Adrenal gland (tissue), 19 donors: ENCODE measurements at places on chromosomes 16 and 17. TPM values are rescaled to one million over a fixed set of nuclear protein-coding genes. Genes with fewer than 3 reads are reported as not detected.

Gene NPIPB8
- total RNA-seq = not detected

Gene RAP1GAP2
- 9.4 TPM for total RNA-seq

Gene SCIMP
- total RNA-seq = 13.8 TPM

Gene SCARF1
- total RNA-seq = 9.3 TPM

Gene OR3A3
- total RNA-seq = not detected

Gene CD79B
- total RNA-seq = 0.69 TPM

Gene MT3
- total RNA-seq = 12.1 TPM

Gene CNTD1
- total RNA-seq = 8.2 TPM

Gene HOXB8
- 7.1 TPM for total RNA-seq

Gene PITPNM3
- 8.4 TPM for total RNA-seq

Gene STX1B
- total RNA-seq = 2.5 TPM

Gene ADCY9
- total RNA-seq = 37.6 TPM

Gene TADA2A
- total RNA-seq = 12.8 TPM

Gene POLR3K
- total RNA-seq = 12.8 TPM

Gene NEK8
- total RNA-seq = 6.2 TPM

Gene CCL1
- not detected for total RNA-seq

Gene USP31
- total RNA-seq = 7.7 TPM

Gene IL32
- 28.7 TPM for total RNA-seq

Gene HES7
- not detected for total RNA-seq

Gene WNT3
- total RNA-seq = 0.17 TPM

Gene EVPLL
- total RNA-seq = not detected

Gene CHAD
- 26.6 TPM for total RNA-seq

Gene PRAC2
- total RNA-seq = not detected

Gene LRRC45
- 11.0 TPM for total RNA-seq

Gene TMEM238L
- not detected for total RNA-seq

Gene UTS2R
- not detected for total RNA-seq

Gene KREMEN2
- not detected for total RNA-seq

Gene PDIA2
- total RNA-seq = 0.39 TPM

Gene TLE7
- total RNA-seq = not detected

Gene EVI2A
- 8.8 TPM for total RNA-seq

Gene SLC35G6
- total RNA-seq = not detected

Gene KCNJ18
- not detected for total RNA-seq

Gene CBFA2T3
- 4.2 TPM for total RNA-seq

Gene PLXDC1
- 4.5 TPM for total RNA-seq

Gene SOST
- total RNA-seq = not detected

Gene ZNF629
- total RNA-seq = 26.2 TPM

Gene ITGAD
- total RNA-seq = 0.04 TPM

Gene PRSS21
- total RNA-seq = 0.88 TPM

Gene FAM83G
- 7.3 TPM for total RNA-seq

Gene XAF1
- total RNA-seq = 14.9 TPM

Gene FBXL20
- total RNA-seq = 21.6 TPM

Gene CDK3
- 7.9 TPM for total RNA-seq

Gene CACNG1
- total RNA-seq = not detected

Gene CACNG3
- 1.2 TPM for total RNA-seq

Gene HOXB1
- not detected for total RNA-seq
